ENCODE measurements at places on chromosomes 12 and 14.
A peak's percentile ranks its signal among the peaks of the same experiment; 100 is the strongest.

GRCh38 chr14:104659146-104659545, 30.3 kb upstream of the INF2 start:
- no peak for DNase-seq

DNA sequence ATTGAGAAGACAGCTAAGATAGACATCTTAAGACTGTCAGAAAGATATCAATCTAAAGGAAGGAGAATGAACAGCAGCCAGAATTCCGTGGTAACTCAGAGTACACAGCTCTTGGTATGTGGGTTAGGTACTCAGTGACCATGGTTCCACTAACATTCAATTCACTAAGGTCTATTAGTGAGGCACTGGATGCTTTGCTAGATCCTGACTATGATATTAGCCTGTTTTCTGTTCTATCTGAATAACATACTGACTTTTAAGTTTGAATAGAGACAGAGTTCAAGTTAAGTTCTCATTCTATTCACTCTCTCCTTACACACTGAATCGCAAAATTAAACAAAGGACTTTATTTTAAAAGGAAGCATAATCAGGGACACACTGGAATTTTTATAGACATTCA, 106.4 kb downstream of the PRKD1 start:
- DNase-seq, result no peak

DNA sequence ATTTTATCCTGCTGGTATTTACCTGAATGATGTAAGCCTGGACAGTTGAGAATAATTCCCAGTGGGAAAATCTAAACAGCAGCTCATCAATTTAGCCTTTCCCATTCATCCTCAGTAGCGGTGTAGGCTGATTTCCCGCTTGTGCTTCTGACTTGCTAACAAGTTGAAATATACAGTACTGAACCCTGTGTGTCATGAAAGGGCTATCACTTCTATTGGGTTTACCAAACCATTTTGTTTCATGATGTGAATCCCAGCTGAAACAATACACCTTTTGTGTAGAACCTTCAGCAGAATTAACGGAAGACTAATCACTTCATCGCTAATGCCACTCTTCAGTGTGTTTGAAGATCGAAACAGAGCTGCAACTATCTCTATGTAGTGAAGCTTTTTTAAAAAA, 88.4 kb downstream of the POLR3B start:
- DNase-seq, result no peak

DNA sequence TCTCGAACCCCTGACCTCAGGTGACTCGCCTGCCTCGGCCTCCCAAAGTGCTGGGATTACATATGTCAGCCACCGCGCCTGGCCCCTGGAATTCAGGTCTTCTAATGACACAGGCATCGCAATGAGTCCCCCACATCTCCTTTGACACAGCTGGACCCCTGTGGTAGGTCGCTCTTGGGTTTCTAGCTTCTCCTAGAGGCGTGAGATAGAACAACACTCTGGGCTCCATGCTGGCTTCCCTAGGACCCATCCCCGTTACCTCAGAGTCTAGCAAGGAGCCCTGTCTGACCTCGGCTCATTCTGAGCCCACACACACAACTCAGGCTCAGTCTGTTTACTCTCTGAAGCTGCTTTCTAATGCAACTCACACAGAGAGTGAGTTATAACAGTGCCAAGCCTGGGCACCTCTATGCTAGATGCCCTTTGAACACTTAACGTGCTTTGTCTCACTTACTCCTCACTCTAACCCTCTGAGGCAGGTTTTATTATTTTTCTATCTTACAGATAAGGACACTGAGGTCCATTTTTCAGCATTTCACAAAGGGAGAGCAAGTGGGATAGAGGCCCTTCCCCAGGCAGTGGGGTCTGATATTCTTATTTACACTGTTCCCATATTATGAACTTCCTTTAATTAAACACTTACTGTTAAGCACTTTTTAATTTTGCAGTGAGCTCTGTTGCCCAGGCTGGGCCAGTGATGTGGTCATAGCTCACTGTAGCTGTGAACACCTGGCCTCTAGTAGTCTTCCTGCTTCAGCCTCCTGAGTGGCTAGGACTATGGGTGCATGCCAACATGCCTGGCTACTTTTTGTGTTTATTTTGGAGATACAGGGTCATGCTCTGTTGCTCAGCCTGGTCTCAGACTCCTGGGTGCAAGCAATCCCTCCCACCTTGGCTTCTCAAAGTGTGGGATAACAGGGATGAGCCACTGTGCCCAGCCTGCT, 40.6 kb upstream of the RBM19 start:
- no peak for DNase-seq

DNA sequence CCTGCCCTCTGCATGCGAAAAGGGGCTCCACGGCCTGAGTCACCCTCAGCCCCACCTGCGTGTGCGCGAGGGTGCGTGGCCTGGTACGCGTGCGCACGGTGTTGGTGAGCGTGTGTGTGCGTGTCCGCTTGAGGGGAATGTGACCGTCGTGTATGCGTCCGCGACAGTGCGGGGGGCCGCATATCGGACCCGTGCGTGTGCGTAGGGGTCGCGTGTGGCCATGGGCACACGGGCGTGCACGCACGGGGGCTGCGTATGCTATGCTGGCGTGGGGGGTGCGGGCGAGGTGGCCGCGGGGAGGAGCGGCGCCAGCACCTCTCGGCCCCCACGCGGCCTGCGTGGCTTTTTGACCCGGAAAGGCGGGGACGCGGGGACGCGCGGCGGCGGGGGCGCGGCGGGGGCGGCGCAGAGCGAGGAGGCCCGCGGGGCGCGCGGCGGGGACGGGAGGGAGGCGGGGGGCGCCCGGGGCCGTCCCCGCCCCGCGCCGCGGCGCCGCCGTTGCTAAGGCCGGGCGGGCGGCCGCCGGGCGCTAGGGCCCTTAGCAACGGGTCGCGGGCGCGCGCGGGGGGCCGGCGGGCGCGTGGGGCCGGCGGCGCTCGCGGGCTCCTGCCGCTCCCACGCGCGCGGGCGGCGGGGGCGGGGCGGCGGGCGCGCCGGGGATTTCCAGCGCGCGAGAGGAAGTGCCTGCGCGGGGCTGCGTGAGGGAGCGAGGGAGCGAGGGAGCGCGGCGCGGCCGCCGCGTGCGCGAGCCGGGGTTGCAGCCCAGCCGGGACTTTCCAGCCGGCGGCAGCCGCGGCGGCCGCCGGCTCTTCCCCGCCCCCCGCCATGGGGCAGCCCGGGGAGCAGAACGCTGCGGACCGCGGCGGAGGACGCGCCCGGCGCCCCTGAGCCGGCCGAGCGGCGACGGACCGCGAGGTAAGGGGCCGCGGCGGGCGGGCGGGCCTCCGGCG, at the start of gene TRAF3:
TSS of gene TRAF3 (plus strand) at position 689 of the 950 bp plus-strand sequence. CDS start 92,753 bp downstream, outside the sequence.
- DNase-seq, result no peak

- DNase-seq, result no peak
These were observed 32.7 kb upstream of the KLRF1 start for GRCh38 chr12:9794484-9795093.

DNA sequence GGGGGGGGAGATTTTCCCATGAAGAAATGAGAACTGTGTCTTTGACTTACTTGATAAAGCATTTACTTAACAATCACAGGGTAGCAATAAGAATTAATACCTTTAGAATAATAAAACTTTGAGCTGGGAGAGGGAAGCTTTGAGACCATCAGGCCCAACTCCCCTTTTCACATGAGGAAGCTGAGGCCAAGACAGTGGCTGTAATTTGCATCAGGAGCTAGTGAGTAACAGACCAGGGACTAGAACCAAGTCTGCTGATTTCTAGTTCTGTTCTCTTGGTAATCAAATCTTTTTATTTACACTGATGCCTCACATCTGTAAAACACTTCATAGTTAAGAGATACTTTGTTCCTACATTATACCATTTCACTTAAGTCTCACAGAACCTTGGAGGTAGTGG, 28.7 kb downstream of the TTC8 start:
- no peak for DNase-seq

GRCh38 chr14:44700694-44701093, 193.6 kb upstream of the FSCB start:
- no peak for DNase-seq

DNA sequence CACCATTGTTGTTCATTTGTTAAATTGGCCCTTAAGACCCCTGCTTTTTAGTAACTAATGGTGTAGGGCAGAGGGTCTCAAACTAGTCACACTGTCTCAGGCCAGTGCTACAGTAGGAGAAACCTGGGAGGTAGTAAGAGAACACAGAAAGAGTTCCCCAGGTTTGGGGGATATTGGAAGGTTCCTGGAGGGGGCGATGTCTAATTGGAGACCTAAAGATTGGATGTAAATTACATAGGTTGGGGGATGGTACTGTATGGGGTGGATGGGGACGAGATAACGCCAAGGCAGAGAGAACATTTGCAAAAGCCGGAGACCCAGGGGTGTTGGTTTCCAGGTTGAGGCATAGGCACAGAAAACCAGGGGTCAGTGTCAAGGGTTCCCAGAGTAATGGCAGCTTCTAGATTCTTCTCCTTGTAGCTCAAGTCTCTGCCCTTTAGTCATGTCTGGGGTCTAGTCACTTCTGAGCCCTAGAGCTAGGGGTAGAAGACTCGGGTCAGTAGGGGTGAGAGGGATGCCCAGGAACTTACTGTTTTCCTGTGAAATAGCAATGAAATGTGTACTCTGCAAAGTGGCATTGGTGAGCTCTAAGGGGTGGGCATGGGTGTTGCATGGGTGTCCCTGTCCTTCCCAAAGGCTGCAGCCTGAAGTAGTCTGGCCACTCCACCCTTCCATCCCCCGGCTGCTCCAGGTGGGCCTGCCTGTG, 21.8 kb downstream of the PLEKHG3 start:
- DNase-seq, result no peak

GRCh38 chr14:65208548-65208947, 106.2 kb upstream of the MAX start:
- DNase-seq, result no peak

DNA sequence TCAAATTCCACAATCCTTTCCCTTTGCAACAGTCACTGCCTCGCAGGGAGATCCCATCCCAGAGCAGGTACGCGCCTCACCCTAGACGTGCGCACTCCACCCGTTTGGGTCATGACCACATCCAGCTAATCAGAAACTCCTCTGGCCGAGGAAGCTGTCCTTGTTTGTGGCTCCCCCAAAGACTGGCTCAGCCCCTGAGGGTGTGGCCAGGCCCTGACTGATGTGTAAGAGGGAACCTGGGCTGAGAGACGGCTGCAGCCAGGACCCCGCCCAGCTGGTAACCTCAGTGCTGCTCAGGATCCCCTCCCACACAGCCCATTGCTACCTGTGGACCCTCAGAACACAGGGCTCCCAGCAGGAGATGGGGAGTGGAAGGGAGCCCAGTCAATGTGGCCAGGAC, 183.2 kb upstream of the SFSWAP start:
- DNase-seq, result no peak

DNA sequence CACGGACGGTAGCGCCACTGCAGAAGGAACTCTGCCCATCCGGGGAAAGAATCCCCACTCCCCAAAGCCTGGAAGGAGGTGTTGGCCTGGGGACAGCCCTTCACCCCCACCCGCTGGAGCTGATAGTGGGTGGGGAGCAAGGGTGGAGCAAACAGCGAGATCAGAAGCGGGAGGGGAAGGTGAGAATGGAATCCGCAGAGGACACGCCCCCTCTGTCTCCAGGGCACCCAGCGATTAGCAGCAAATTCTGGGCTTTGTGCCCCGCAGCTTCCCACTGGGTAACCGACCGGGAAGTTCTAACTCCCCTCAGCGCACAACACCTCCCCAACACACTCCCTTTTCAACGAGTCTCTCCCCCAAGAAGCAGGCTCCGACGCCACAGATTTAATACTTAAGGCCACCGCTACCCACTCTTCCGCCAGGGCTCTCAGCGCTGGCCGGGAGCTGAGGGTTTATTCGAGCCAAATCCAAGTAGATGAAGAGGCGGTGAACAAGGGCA, 1.4 kb downstream of the SLC25A29 start:
- DNase-seq, result no peak

- no peak for DNase-seq
These were observed 56.4 kb upstream of the PIWIL1 start for GRCh38 chr12:130281153-130281799.

- no peak for DNase-seq
These were observed 6.7 kb upstream of the CD163L1 start for GRCh38 chr12:7450667-7451066.

DNA sequence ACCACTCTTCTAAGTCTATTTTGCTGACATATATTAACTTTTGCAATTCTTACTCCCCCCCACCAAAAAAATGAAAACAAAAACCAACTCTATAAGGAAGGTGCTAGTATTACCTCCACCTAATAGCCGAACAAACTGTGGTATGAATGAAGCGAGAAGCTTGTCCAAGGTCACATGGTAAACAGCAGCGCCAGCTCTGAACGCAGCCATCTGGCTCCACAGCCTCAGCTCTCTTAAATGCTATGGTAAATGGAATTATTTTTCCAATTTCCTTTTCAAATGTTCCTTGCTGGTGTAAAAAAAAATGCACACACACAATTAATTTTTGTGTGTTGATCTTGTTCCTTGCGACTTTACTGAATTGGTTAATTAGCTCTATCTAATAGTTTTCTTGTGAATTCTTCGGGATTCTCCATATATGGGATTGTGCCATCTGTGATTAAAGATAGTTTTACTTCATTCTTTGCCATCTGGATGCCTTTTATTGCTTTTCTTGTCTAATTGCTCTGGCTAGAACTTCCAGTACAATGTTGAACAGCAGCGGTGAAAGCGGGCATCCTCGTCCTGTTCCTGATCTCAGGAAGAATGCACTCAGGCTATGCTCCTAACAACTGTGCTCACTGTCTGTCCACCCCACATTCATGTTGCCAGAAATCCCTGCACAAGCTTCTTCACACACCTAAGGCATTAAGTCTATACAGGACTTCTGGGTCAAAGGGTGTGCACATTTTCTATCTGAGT, 10.7 kb upstream of the C12orf76 start:
- DNase-seq, result no peak

DNA sequence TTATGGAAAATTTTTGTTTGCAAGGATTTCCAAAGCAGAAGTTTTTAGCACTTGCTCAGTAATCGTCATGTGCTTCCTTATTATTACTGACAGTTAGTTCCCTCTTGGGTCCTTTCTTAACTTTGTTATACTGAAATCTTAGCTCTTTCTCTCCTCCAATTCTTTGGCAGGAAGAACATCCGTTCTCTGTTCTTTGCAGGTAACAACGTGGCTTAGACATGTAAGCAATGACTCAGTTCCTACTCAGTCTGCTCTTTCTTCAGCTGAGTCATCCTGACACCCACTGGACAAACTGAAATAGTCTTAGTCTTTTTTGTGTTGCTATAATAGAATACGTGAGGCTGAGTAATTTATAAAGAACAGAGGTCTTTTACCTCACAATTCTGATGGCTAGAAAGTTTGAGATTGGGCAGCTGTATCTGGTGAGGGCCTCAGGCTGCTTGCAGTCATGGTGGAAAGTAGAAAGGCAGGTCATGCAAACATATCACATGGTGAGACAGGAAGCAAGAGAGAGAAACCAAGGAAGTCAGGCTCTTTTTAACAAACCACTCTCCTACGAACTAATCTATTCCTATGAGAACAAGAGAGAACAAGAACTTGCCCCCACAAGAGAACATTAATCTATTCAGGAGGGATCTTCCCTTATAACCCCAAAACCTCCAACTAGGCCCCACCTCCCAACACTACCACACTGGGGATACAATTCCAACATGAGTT, 49.2 kb downstream of the TESPA1 start:
- DNase-seq, result peak; percentile 44
